ENCODE measurements at places on chromosomes 3 and 15. TPM values are rescaled to one million over a fixed set of nuclear protein-coding genes. Genes with fewer than 3 reads are reported as not detected.

Gene ITGA11
- total RNA-seq = 13.9 TPM

Gene CCNB2
- 6.8 TPM for total RNA-seq

Gene SMCO1
- not detected for total RNA-seq

Gene TMEM40
- total RNA-seq = not detected

Gene GOLGA8S
- under 0.01 TPM for total RNA-seq

Gene FBXO40
- total RNA-seq = not detected

Gene SLC12A8
- total RNA-seq = 0.11 TPM

Gene LSMEM2
- not detected for total RNA-seq

Gene MED12L
- total RNA-seq = 0.17 TPM

Data from dermis lymphatic vessel endothelial cell (primary cell).